Activated CD8-positive, alpha-beta memory T cell treated with anti-CD3 and anti-CD28 coated beads for 1 hour (primary cell): ENCODE measurements at places on chromosomes 5 and 9.

- DNase-seq: no peak
These were observed 1115.5 kb downstream of the DTWD2 start for GRCh38 chr5:117872798-117873368.

DNA sequence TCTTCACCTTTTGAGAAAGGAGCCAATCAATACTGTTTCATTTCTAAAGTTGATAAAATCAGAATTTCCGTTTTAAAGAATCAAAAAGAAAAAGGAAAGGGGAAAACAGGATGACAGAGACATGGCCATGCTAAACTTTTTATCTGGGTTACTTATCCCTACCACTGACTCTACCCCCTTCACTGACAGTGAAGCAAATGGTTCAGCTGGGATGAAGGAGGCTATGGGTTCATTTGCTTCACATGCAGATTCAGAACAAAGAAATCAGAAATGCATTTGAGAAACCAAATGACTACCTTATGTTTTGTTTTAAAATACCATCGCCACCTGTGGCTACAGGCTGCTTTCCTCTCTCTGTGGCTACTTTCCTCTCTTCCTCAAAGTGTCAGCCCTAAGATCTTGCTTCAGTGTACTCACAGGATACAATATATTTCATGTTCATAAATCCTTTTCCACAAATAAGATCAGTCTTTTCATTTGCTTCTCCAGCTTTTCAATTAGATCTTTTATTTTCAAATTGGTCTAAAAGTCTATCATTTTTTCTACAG, 53.3 kb downstream of the LPAR1 start:
- DNase-seq: no peak

GRCh38 chr5:117102591-117102990, 528.0 kb upstream of the SEMA6A start:
- DNase-seq: no peak

GRCh38 chr5:35745660-35746059, 111.0 kb upstream of the IL7R start:
- DNase-seq: no peak

- DNase-seq: no peak
These were observed 50.0 kb upstream of the NUDT12 start for GRCh38 chr5:103612545-103612944.

- DNase-seq: no peak
These were observed 49.4 kb downstream of the FNIP1 start for GRCh38 chr5:131747180-131748105.

GRCh38 chr9:125630436-125630835, 76.6 kb downstream of the MAPKAP1 start:
- no peak for DNase-seq

GRCh38 chr5:140509898-140510297, 37.6 kb upstream of the EIF4EBP3 start:
- DNase-seq: no peak

DNA sequence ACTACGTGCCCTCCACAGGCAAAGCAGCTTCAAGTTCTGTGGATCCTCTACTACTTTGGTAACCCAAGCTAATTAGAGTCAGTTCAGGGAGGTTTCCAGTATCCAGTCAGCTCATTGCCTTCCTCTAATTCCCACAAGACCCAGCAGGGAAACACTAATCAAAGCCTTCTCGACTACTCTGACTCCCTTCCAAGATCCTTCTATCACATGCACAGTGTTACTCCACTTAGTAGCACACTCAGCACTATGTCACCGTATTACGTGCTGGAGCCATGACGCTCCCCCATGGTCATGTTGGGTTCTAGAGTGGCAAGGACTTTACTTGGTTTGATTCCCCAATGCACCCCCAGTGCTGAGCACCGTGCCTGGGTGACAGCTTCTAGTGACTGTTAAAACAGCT, 53.0 kb downstream of the DCP2 start:
- no peak for DNase-seq

GRCh38 chr5:125536095-125536494, 789.7 kb upstream of the ZNF608 start:
- no peak for DNase-seq

GRCh38 chr9:92605224-92605623, 64.7 kb downstream of the IPPK start:
- DNase-seq: no peak

DNA sequence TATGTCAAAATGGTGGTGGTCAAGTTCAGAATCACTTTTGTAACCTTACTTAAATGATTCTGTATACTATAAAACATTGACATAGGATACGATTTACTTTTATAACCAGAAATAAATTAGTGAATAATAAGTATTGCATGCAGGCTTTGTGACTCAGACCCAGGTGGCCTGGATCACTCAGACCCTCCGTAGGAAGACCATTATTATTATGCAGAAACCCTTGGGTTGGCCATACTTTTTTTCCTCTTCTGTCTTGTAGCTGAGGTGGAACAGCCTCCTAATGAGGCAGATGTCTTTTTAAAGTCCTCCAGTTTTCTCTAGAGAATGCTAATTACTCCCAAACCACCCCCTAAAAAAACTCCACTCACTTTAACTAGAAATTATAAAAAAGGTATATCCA, 121.9 kb downstream of the LPAR1 start:
- DNase-seq: no peak

DNA sequence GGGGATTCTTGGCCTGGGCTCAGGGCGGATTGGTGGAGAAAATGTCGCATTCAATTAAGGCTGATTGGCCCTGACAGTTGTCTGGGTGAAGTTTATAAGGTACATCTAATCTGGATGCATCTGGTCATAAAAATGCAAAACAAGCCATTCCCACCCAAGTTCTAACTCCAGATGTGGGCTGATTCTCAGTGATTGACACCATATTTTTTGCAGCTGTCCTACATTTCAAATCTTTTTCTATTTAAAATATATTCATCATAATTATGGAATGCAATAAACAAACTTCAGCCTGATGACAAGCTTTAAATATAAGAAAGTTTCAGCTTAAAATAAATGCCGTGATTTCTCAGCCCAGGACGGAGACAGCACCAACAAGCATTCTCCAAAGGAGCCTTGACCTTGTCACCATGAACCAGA, 146.4 kb upstream of the SMIM23 start:
- no peak for DNase-seq

DNA sequence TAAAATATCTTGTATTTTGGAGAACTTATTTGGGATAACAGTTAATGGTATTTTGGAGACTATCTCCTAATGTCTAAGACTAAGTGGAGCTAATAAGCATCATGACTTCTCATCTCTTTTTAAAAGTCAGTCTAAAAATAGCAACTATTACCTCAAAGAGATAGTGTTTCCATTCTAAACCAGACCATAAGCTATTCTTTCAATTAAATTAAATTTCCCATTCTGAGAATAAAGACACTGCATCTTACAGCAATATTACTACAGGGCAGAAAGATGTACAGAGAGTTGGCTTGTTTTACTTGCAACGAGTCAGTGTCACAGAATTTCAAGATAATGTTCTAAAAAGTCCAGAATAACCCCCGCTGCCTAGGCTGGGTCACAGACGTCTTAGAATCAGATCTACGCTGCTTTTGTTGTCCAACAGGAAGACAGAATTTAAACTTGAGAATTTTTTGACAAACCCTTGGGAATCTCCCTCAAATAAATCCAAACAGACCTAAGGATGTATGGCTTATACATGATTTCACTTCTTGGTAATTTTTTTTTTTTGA, 98.9 kb downstream of the USP20 start:
- no peak for DNase-seq

GRCh38 chr9:125486152-125486508, 220.9 kb downstream of the MAPKAP1 start:
- DNase-seq: no peak

DNA sequence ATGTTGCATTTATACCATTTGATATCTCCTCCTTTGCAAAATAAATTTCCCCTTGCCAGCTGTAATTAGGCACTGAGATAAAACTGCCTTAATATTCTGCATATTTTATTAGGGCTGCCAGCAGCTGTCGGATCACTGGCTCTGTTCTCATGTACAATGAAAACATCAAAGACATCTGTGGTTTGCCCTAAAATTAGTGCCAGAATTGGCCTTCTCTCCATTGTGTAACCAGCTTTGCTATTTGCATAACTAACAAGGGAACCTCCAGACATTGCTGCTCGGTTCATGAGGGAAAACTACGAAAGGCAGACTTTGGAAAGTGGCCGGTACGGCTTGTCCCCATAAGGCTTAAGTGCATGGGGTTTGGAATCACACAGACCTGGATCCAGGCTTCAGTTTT, 45.5 kb upstream of the KIF2A start:
- no peak for DNase-seq

- no peak for DNase-seq
These were observed 193.1 kb downstream of the ICE1 start for GRCh38 chr5:5615569-5615968.

- no peak for DNase-seq
These were observed 484.9 kb downstream of the TMEM38B start for GRCh38 chr9:106179191-106179590.

DNA sequence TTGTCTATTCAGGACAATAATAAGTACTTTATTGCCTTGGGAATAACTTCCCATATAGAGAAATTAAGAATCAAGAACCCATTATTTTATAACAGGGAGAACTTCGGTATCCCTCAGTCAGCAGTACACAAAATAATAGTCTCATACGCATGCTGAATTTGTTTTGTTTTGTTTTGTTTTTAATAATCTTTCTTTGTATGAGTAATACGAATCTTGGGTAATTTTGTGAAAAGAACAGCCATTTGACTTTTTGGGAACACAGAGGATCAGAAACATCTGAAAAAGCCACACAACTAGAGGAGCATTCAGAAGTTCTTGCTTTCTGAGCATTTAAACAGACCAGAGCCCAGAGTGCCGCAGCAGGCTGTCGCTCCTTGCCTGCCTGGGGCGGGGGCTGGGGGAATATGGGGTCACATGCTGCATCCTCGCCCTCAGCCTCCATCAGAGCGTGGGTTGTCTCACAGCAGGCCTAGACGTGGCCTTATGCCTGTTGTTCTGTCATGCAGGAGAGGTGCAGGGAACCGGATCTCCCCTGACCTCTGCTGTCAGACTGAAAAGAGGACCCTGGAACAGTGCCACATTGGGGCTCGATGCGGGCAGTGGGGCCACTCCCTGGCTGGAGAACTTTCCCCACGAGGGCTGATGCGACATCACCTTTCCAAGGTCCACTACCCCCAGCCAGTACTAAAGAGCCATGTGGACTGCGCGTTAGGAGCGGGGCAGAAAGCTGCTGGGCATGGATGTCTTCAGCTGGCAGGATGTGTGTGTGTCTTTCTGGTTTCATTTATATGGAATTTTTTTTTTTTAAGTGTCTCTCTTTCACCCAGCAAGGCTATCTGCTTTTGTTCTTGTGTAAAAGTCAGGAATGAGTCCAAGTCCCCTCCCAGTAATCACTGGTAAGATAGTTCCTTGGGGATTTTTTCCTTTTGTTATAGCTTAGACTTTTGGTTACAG, 133.4 kb upstream of the OTULINL start:
- DNase-seq: no peak

DNA sequence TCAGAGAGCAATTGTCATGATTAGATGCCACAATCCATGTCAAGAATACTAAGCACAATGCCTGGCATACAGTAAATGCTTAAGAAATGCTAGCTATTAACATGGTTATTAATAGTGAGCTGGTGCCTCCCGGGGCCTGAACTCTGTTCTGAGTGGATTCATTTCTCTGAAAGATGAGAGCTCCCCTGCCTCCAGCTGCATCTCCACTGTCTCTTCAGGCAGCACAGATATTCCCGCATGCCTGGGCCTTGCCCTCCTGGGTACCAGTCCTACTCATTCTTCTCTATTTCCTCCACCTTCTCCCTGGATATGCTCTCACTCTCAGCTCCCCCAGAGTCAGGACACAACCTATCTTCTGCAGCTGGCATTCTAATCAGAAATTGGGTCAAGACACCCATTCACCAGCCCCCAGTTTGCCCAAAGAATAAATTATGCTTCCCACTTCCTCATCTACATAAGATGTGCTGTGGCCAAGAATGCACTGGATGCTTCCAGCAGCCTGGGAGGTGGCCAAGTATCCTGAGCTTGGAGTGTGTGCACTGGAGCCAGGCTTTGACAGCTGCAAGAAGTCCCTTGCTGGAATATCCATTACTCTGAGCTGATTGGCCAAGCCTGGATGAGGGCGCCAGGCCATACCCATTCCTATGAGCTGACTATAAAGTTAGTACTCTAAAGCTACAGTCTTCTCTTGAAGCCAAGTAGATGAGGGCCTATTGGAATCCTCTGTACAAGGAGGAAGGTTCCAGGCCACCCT, 669.0 kb downstream of the ACTL7B start:
- DNase-seq: no peak

GRCh38 chr5:69467442-69468225, 25.0 kb upstream of the OCLN start:
- no peak for DNase-seq

DNA sequence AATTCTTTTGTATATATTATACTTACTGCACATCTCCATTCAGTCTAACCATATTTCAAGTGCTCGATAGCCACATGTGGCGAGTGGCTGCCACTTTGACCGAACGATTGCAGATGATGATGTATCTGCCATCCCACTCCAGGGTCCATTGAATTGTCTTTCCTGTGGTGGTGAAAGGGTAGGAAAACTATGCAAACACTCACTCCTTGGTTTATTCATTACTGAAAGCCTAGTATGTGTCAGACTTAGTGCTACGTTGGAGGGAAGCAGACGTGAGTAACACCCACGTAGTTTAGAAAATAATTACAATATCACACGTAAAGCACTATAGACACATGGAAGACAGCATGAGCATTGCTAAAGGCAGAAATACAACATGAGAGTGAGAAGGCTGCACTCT, 353.7 kb downstream of the CSNK1G3 start:
- DNase-seq: no peak

DNA sequence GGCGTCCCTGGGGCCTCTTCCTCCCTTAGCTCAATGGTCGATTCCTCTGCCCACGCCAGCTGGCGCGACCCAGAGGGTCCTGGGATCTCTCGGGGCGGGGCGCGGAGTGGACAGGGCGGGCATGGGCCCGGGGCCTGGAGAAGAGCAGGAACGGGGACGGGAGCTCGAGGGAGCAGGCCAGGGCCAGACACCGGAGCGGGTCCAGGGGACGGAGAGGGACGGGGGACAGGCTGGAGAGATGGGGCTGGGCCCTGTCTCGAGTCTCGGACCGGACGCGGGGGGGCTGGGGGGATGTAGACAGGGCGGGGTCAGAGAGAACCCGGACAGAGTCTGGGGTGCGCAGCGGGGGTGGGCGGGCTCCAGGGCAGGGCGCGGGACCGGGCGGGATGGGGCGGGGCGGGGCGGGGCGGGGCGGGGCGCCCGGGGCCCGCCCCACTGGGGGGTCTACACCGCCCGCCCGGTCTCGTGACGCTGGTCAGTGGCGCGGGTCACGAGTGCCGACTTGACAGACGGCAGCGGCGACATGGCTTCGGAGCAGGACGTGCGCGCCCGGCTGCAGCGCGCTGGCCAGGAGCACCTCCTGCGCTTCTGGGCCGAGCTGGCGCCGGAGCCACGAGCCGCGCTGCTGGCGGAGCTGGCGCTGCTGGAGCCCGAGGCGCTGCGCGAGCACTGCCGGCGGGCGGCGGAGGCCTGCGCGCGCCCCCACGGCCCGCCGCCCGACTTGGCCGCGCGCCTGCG, at the start of gene UAP1L1:
TSS of gene UAP1L1 (plus strand) at position 508 of the 738 bp plus-strand sequence. CDS start at position 524, 16 bp downstream.
- DNase-seq: peak; percentile 29
